Effector memory CD8-positive, alpha-beta T cell (primary cell): ENCODE measurements at places on chromosomes 2 and 18.

DNA sequence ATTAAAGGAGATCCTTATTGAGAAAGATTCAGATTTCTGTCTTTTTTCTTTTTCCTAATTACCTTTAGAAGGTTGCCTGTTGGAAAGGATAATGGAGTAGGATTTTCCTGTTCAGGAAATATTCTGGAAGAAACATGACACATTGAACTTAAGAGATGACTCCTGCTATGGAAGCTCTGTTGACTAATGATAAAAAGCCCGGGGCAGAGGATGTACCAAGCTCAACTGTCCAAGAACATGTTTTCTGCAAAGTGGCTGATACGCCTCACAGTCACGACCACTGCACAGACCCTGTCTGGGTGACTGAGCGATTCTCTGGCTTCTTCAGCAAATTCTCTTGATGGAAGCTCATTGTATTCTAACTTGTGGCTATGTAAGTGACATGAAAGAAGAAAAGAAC is 86.2 kb upstream of the THOC1 start:
- no peak for DNase-seq

- DNase-seq, result no peak
Observed at GRCh38 chr2:42708179-42708578, 55.8 kb downstream of the OXER1 start.

DNA sequence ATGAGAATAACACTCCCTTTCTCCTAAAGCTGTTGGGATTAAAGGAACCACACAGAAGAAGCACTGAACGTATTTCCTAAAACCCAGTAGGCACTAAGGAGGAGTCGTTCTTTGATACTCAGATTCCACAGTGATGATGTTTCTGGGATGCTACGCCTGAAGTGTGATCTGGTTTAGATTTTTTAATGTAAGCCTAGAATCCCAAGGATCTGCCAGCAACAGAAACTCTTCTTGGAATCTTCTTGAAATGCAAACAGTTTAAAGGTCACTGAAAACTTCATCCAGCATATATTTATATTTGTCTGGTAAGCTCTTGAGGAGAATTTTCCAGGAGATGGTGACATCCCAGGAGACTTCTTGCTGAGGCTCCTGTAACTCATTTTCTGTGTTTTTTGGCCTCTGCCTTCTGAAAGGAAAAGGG is 247.6 kb upstream of the TRIB2 start:
- no peak for DNase-seq

DNA sequence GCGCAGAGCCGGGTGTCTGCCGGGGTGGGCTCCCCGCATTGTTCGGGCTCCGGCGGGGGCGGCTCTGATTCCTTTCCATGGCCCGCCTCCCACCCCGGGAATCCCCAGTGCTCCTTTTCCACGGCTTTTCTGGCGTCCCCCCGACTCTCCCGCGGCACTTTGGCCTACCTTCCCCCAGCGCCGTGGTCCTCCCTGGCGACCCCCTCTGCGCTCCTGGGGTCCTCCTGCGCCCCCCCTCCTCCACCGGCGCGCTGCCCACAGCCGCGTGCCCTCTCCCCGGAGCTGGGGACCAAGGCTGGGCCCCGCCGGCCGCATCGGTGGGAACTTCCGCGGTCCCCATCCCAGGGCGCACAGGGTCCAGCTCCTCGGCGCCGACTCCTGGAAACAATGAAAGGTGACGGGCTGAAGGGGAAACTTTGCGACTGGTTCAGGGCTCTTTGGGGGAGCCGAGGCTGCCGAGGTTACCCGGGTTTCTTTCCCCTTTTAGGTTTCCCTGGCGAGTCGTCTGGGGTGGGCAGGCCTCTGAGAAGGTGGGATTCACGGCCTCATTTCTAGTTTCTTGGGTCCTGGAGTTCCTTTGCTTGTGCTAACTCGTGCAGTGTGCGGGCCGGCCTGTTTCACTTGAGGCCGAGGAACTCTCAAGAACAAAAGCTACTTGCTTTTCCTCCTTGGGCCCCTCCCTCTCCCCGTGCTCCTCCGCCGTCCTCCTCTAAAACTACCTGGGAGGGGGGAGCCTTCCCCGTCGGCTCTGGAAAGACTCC is 2.2 kb downstream of the TGIF1 start:
- DNase-seq, result peak; percentile 29

DNA sequence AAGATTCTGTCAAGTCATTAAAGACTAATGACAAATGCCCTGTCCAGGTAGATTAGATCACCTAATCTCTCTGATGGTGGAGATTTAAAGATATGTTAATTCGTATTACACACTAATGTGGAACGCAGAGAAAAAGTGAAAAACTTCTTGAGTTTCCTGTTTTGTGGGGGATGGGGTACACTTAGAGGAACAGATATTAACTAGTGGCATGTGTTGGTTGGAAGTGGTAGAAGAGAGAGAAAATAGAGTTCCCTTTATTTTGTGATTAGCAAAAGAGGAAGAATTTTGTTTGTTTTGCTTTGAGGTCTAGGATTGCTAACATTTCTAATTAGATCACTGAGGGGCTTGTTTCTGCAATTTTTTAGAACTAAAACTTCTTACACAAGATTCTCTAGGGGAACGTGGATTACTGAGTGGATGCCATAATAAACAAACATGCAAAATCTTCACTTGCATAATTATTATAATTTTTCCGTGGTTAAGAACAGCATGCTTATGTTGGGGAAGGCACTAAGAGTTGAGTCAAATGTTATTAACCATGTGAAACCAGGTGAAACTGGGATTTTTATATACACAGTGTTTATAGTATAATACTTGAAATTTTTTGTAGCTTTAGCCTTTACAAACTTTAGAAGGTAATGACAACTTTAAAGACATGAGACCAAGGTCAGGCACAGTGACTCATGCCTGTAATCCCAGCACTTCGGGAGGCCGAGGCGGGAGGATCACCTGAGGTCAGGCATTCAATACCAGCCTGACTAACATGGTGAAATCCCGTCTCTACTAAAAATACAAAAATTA is 97.4 kb upstream of the STK17B start:
- no peak for DNase-seq

DNA sequence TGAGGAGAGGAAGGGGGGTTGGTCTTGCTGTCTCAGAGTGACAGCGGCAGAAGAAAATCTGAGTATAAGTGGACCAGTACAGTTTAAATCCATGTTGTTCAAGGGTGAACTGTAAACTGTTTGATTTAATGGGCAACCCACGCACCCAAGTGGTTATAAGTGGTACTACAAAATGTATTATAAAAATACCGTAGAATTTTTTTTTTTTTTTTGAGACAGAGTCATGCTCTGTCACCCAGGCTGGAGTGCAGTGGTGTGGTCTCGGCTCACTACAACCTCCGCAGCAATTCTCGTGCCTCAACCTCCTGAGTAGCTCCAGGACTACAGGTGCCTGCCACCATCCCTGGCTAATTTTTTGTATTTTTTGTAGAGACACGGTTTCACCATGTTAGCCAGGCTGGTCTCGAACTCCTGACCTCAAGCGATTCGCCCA is 2.1 kb upstream of the CHCHD5 start:
- DNase-seq, result peak; percentile 31

- DNase-seq, result no peak
Observed at GRCh38 chr18:37085362-37085761, 256.4 kb downstream of the KIAA1328 start.

GRCh38 chr2:200453853-200454534 is 55.9 kb downstream of the KCTD18 start:
- DNase-seq, result no peak

GRCh38 chr2:128520791-128521190 is 202.1 kb upstream of the HS6ST1 start:
- DNase-seq, result no peak

- DNase-seq, result no peak
Observed at GRCh38 chr2:146374505-146374904, 1470.3 kb upstream of the ACVR2A start.

DNA sequence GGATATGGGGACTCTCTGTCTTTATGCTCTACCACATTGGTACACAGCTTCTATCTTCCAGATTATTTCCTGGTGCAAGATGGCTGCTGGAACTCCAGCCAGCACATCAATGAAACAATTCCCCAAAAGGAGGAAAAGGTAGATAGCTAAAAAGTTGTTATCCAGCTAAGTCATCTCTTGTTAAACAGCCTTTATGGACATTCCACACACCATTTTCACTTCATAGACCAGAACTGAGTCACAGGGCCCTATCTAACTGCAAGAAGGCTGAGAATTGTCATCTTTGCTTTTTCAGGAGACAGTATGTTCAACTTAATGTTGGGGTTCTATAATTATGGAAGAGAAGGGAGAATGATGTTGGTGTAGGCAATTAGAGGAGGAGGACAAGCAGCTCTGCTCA is 133.3 kb upstream of the NOSTRIN start:
- DNase-seq, result no peak

GRCh38 chr2:174748948-174749347 is 15.3 kb downstream of the CHRNA1 start:
- peak; percentile 66 for DNase-seq

DNA sequence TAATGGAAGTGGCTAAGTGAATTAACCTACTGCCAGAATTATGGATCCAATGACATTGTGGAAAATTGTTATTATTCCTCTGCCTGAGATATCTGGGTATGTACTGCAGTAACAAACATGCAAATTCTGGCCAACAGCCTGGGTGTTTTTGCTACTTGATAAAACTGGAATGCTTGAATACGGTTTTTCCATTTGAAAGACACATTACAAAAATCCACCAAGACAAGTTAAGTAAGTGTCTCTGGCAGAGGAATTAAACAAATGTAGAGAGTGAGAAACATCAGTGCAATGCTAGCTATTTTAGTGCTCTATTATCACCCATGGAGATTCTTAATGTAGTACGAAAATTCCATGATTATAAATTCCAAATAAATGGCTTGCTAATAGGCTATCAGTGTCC is 312.4 kb upstream of the MEIS1 start:
- DNase-seq, result no peak

- no peak for DNase-seq
Observed at GRCh38 chr2:211133766-211134165, 577.4 kb downstream of the CPS1 start.

DNA sequence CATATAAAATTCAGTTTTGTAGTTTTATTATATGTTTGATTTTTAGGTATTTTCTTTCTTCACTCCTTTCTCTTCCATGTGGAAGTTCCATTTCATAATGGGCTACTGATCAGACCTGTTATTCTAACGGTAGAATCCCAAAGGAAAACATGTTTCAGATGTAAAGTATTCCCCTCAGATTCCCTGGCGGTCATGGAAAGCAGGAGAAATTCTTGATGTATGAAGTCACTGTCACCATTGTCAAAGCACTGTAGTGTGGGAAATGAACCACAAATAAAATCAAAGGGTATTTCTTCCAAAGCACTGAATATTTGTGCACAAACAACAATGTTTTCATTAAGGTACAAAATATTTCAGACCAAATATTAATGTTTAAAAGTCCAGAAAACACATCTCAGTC is 237.3 kb upstream of the KLHL14 start:
- no peak for DNase-seq

DNA sequence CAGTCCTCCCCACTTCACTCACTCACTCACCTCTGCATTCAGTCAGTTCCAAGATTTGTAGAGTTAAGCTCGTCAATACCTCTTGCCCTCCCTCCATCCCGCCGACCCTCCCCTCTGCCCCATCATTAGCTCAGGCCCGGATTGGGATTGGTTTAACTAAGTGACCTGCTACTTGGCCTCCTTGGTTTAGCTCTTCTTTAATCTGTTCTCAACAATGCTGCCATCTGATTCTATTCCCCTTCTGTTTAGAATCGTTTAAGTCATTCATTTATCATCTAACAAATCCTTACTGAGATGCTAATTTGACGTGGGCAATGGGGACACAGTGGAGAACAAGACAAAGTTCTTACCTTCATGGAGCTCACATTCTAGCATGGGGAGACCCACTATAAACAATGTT is 204.6 kb downstream of the MTX2 start:
- no peak for DNase-seq

GRCh38 chr2:98560256-98560771 is 48.0 kb downstream of the COA5 start:
- DNase-seq, result no peak

DNA sequence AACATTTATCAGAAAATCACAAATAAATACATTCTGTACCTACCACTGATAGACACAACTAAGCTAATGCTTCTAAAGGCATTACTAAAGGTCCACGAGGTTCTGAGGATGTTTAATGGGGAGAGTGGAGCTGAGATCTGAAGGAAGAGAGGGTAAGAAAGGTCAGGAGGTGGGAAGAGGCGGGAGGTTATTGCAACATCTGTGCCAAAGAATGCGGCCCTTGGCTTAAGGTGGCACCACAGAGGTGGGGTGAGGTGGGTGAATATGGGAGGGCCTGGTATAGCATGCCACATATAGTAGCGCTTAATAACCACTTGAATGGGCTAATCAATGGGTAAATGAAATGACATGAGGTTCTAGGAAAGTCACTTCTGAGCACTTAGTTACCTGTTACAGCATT is 217.8 kb upstream of the ATP5MC3 start:
- DNase-seq, result no peak

- no peak for DNase-seq
Observed at GRCh38 chr18:74255131-74255616, 36.6 kb downstream of the CYB5A start.

- DNase-seq, result no peak
Observed at GRCh38 chr2:176117162-176117822, 714 bp downstream of the HOXD10 start.

DNA sequence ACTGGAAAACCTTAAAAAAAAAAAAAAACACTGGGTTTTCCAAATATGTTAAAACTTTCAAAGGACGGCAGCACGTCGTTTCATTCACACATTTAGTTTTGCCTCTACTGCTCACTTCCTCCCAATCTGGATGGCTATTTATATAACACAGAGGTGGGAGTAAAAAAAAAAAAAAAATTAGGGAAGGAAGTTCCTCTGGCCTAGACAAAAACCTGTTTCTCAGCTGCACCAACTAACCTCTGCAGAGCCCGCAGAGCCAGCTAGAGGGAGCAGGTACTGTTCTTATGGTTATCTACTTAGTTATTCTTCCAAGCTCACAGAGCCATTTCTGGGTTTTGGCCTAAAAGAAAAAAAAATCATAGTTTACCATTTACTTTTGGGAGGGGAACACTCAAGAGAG is 28.1 kb downstream of the SLC1A4 start:
- no peak for DNase-seq

DNA sequence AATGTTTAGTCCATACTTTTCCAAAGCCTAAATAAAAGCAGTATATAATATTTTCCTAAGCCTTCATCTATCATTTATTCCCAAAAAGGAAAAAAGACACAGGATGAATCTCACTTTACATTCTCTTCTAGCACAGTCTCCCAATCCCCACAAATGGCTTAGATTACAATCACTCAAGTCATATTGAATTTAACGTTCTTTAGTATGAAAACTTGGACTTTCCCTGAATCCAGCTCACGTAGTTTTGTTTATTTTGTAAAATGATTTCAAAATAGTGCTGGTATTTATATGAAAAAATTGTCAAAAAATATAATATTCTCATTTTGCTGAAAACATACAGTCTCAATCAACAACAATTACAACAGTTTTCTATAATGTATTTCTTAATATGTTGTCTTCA is 137.7 kb upstream of the CCDC150 start:
- no peak for DNase-seq
